ENCODE measurements at places on chromosomes 2 and 18. TPM values are rescaled to one million over a fixed set of nuclear protein-coding genes. Genes with fewer than 3 reads are reported as not detected.

GRCh38 chr2:219537657-219538488 lies 5.7 kb downstream of the CHPF start:
- DNase-seq, result no peak

GRCh38 chr2:20917719-20918572 lies 95.0 kb upstream of the LDAH start:
- DNase-seq, result no peak

The CRACDL gene
- 0.22 TPM for total RNA-seq

DNA sequence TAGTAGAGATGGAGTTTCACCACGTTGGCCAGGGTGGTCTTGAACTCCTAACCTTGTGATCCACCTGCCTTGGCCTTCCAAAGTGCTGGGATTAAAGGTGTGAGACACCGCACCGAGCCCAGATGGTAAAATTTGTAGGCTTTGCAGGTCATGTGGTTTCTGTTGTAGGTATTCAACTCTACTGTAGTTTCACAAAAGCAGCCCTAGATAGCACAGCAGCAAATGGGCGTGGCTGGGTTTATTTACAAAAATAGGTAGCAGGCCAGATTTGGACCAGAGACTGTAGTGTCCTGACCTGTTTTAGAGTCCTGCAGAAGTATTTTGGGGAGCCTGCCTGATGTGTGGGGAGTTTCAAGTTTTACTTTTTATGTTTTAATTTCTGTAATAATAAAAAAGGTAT lies 84.1 kb upstream of the RASGRP3 start:
- no peak for DNase-seq

DNA sequence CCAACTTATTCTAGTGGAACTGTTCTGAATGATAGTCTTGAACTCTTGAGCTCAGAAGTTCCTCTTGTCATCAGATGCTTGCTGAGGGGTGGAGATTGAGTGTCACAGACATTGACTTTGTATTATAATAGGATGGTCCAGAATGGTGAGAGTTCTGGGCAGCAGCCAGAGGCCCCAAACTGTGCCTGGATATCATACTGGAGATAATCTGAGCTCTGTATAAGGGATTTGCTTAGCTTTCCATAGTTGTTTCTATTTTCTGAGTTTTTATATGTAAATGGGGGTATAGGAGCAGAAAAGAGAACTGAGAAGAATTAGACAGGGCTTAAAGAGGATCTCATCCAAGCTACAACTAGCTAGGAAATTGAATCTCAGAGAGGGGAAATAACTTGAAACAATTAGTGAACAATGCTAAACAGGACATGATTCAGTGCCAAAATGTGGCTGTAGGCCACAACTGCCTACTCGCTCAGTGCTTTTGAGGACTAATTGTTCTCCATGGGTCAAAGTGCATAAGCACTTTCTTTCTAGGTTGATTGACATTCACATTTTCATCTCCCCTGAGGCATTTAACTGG lies 10.1 kb upstream of the LCLAT1 start:
- no peak for DNase-seq

Data from CD8-positive, alpha-beta memory T cell (primary cell).